ENCODE measurements at places on chromosomes 3 and 15.

GRCh38 chr3:39255503-39256325, 24.1 kb downstream of the CX3CR1 start:
- DNase-seq: no peak

- no peak for DNase-seq
Observed at GRCh38 chr3:7469866-7470265, 609.0 kb downstream of the GRM7 start.

DNA sequence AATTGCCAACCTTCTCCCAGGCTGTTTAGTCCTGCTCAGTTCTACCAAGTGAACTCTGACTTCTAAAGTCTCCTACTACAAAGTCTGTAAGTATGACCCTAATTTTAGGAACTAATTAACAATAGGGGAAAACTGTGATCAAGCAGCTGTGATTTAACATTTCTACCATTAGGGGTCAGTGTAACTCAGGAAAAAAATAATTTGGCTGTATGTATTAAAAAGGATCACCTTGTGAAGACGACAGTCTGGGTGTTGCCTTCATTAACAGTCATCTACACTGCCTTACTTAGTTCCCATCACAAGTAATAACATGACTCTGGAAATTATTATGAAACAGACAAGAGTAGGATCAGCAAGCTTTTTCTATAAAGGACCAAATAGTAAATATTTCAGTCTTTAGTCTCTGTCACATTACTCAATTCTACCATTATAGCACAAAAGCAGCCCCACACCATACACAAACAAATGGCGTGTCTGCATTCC, 4.2 kb upstream of the NPHP3 start:
- no peak for DNase-seq

DNA sequence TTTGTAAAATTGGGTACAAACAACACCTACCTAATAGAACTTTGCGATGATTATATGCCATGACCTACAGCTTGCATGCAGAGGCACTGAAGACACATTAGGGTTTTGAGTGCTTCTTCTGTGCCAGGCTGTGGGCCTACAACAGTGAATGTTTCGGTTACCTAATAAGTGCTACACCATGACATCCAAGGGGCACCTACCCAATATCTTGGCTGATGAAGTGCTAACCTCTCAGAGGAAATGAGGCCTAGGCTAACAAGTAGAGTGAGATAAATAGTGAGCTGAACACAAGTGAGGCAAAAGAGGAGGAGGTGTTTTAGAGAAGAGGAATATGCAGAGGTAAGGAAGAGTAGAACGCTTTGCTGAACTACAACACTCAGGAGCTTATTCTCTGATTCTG, 12.2 kb upstream of the RASGRP1 start:
- DNase-seq: no peak

DNA sequence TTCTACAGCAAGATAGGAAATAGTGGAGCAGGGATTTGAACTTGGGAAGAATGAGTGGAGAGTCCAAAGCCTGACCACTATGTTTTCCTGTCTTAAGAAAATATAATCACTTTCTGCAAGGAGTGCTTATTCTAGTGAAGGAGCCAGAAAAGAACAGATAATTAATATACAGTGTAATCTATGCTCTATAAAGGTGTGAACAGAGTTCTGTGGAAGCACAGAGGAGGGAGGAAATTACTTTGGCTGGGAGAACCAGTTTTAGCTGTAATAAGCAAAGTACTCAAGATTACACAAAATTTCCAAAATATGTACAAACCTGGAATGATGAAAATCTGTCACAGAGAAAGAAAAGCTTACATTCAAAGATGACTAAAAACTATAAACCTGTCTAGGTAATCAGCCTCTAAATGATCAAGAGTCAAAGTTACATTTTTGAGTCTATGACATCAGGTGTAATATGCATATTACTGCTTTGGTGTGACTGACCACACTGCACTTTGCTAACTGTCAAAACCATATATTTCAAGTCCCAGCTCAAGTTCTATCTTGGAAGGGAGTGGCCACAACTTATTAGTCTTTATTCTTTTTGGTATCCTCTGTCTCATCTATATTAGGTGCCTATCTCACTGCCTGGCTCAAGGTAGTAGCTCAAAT, 40.7 kb upstream of the MB21D2 start:
- DNase-seq: no peak

- DNase-seq: no peak
Observed at GRCh38 chr15:78242128-78242527, 7.8 kb upstream of the ACSBG1 start.

DNA sequence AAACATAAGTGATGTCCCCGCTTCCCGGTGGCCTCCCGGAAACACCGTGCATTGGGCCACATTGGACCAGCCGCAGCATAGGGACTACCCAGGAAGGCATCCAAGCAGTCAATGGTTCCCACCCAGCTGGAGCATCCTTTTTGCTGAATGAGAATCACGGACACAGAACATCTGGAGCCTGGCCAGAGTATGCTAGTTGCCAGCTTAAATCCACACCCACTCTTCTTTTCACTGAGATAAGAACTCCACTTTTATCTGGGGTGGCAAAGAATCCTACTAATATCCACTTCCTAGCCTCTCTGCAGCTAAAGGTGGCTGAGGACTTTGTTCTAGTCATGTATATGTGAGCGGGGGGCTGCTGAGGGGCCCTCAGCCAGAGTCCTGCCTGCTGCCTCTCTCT, 95.2 kb upstream of the PLXNA1 start:
- no peak for DNase-seq

DNA sequence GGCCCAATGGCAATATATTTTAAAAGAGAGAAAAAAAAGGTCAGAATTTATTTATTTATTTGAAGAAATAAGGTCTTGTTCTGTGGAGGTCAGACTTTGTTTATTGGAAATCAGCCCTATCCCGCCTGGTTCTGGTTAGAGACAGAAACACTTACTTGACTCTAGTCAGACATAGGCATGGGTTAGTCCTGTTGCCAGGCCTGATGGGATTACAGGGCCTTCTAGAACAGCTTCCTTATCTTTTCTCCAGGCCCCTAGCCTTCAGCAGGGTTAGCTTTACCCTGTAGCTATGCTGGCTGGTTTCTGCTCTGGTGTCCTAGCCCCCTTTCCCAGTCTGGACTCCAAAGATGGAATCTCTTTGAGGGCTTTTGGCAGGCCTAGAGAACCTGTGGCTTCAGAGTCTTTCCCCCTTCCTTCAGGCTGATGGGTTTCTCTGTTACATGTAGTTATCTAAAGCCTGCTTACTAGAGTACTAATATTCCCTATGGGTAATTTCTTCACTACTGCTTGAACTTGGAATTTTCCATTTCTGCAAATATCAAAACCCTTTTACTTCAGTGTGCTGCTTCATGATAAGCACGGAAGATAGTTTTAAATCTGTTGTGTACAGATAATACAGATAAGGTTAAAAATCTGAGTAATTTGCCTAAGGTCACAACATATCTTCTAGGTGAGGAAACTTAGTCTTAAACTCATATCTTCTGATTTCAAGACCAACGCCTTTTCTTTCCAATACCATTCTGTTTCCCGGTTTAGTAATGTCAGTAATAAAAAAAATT, 10.6 kb downstream of the IREB2 start:
- no peak for DNase-seq

- DNase-seq: no peak
Observed at GRCh38 chr15:92747047-92747446, 91.5 kb upstream of the FAM174B start.

- no peak for DNase-seq
Observed at GRCh38 chr15:88470625-88471372, 3.3 kb downstream of the MRPS11 start.

DNA sequence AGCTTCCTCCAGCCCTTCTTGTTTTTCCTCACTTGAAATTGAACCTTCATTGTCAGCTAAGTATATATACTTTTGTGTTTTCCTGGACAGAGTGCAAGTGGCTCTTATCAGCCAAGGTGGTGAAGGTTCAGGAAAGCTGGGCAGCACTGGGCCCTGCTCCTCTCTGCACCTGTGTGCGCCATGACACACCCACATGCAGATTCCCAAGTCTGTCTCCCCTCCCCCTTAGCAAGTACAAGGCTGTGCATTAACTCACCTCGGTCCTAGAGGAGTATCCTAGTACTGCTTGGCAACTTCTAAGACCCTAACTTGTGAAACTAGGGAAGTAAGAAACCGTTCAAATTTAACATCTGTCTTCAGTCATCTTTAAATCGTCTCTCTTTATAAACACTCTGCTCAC, 85.8 kb downstream of the SLC49A4 start:
- no peak for DNase-seq
